ENCODE measurements at places on chromosomes 11 and 22. TPM values are rescaled to one million over a fixed set of nuclear protein-coding genes. Genes with fewer than 3 reads are reported as not detected.

Gene MICAL2
- 31.9 TPM for total RNA-seq

Gene SYT9
- total RNA-seq, result 0.09 TPM

Gene ADORA2A
- 0.74 TPM for total RNA-seq

Gene POTEH
- not detected for total RNA-seq

Gene MYO18B
- 0.08 TPM for total RNA-seq

Gene OR6A2
- 0.27 TPM for total RNA-seq

Gene SPDYC
- total RNA-seq, result not detected

Gene SULT4A1
- total RNA-seq, result 0.49 TPM

Gene SPA17
- total RNA-seq, result 3.9 TPM

Gene PANX2
- 0.90 TPM for total RNA-seq

Gene OR4D5
- total RNA-seq, result not detected

Gene P4HA3
- total RNA-seq, result 4.4 TPM

Gene RELA
- total RNA-seq, result 39.5 TPM

Gene APOBEC3B
- 0.90 TPM for total RNA-seq

Gene TP53I11
- total RNA-seq, result 27.4 TPM

Measured in fibroblast of the aortic adventitia (primary cell).